ENCODE measurements at places on chromosomes 12 and 14.

GRCh38 chr14:22819151-22819988 is 4.1 kb upstream of the SLC7A7 start:
- peak; percentile 19 for DNase-seq

GRCh38 chr12:114668151-114668885 is 15.7 kb downstream of the TBX3 start:
- peak; percentile 69 for DNase-seq

GRCh38 chr14:105853089-105853906 is 326.9 kb downstream of the TMEM121 start:
- no peak for DNase-seq

GRCh38 chr12:106118-106591 is 39.6 kb downstream of the IQSEC3 start:
- no peak for DNase-seq

DNA sequence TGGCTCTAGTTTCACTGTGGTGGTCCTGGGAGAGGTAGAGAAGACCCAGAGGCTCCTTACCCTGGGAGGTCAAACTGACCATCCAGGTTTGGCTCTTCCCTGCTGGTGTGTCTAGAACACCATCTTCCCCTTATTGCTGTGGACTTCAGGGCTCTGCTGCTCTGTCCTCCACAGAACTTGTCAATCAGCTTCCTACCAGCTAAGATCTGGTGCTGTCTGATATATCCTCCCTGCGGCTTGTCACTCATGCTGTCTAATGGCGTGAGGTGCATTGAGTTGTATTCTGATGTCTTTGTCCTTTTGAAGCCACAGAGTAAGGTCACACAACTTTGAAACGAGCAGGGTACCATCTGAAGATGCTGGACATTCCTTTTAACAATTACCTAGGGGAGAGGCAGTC is 7.2 kb upstream of the C1RL start:
- no peak for DNase-seq
